ENCODE measurements at places on chromosomes 12 and 14.

DNA sequence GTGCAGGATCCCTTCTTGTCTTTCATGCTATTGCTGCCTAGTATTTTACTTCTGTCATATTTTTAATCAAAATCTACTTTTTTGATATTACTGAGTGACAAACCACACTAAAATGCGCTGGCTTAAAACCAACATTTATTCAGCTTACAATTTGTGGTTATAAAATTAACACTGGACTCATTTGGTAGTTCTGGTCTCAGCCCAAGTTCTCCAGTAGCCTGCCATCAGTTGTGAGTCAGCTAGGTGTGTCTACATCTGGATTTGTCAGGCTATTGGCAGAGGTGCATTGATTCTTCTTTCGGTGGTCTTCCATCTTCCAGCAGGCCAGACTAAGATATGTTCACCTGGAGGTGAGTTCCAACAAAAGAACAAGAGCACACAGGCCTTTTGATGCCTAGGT lies 765.1 kb upstream of the FBXO33 start:
- DNase-seq, result no peak

DNA sequence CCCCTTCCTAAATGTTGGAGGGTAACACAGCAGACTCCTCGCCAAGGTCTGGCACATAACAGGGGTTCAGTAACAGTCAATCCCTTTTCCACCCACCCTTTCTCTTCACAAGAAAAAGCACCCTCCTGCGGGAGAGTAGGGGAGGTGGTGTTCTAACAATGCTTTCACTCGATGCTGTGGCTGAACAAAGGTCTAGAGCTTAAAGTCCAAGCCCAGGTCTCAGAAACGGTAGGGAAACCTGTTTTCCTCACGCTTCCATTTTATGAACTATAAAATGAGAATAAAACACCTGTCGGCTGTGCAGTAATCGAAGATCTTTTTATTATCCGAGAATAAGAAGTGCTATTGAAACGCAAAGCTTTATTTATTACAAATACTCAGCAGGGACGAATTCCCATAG lies 20.9 kb upstream of the CACNA2D4 start:
- no peak for DNase-seq

DNA sequence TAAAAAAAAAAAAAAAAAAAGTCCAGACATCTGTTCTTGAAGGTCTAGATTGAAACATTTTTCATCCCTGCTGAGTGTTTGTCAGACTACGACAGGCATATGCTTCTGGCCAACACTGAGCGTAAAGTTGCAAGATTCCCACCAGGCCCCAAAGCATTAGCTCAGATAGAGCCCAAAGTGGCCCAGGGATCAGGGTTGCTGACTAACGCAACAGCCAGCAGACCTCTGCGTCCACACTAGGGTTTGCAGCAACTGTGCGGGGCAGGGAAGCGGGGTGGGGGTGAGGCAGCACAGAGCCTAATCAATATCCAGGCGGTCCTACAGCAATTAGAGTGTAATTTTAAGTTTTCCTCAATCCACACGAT lies 55.7 kb downstream of the SSH1 start:
- DNase-seq, result peak; percentile 84

DNA sequence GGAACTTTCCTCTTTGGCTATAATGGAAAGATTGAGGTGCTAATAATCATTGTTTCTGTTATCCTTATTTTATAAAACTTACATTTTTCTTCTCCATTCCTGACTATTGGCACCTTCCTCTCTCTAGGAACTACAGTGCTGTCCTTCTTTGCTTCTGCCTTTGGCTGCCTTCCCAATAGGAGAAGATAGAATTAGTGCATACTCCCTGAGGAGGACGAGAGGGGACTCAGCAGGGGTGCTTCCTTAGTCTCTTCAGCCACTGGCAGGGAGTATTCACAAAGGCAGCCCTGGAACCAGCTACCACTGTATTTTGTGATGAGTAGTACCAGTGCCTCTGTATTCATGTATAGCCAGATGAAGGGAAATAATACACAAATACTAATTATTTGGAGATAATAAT lies 208.5 kb downstream of the FOXG1 start:
- no peak for DNase-seq

- DNase-seq, result no peak
Measured at GRCh38 chr14:105043641-105044040, 21.6 kb downstream of the GPR132 start.

DNA sequence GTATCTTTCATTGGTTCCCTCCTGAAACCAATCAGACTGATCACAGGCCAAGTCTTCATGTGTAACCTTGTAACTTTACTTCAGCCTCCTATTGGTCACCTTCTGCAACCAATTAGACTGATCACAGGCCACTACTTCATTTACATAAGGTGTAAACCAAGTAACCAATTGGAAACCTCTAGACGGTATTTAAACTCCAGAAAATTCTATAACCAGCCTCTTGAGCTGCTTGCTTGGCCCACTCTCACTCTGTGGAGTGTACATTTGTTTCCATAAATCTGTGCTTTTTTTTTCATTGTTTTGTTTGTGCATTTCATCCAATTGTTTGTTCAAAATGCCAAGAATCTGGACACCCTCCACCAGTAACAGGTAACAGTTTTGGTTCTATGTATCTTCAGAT lies 47.5 kb downstream of the EIF2S3B start:
- no peak for DNase-seq

All from glutamatergic neuron (in vitro differentiated cells).